ENCODE measurements at places on chromosomes 11 and 22.

DNA sequence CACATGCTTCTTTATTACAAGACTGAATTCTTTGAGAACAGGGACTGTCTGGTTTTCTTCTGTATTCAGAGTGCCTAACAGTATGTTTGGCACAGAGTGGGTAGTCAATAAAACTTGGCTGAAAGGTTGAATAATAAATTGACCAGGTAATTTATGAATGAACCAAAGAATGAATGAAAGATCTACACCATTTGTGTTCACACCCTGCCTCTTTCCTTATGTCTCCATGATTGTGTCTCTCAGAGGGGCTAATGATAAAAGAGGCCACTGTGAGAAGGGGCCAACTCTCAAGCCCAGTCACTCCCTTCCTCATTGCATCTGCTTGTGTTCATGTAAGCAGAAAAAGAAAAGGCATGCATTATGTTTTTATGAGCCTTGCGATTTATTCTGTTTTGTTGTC is 569.7 kb upstream of the TENM4 start:
- DNase-seq, result no peak
- no peaks in the 10 kb centered on the region for H3K27me3 ChIP-seq
- H3K4me1 ChIP-seq, result peaks cover 2% of the 10 kb centered on the region
- no peak overlapping the region for H3K27ac ChIP-seq
- H3K4me3 ChIP-seq, result no peak overlapping the region

- H3K4me3 ChIP-seq, result no peak overlapping the region
- DNase-seq, result no peak
- no peaks in the 10 kb centered on the region for H3K36me3 ChIP-seq
- no peak overlapping the region for H3K27ac ChIP-seq
- H3K27me3 ChIP-seq, result peaks cover 33% of the 10 kb centered on the region
Observed at GRCh38 chr11:45674481-45675190, 9.2 kb upstream of the CHST1 start.

DNA sequence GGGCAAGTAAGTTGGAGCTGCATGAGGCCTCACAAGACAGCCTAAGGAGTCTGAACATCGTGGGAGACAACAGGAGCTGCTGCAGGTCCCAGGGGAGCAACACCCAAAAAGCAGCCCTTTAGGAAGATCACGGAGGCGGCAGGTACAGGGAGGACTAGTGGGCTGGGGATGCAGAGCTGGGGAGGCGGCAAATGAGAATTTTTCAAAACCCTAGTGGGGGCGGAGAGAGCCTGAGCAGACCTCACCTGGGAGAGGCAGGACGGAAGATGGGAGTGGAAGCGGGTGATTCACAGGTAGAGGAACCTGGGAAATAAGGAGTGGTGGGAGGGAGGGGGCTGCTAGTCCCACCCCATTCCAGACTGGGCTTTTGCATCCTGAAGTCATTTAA is 42.1 kb downstream of the DKK3 start:
- no peaks in the 10 kb centered on the region for H3K27me3 ChIP-seq
- no peak for DNase-seq
- peaks cover 7% of the 10 kb centered on the region for H3K4me1 ChIP-seq
- H3K36me3 ChIP-seq, result peaks cover 10% of the 10 kb centered on the region
- H3K4me3 ChIP-seq, result no peak overlapping the region

DNA sequence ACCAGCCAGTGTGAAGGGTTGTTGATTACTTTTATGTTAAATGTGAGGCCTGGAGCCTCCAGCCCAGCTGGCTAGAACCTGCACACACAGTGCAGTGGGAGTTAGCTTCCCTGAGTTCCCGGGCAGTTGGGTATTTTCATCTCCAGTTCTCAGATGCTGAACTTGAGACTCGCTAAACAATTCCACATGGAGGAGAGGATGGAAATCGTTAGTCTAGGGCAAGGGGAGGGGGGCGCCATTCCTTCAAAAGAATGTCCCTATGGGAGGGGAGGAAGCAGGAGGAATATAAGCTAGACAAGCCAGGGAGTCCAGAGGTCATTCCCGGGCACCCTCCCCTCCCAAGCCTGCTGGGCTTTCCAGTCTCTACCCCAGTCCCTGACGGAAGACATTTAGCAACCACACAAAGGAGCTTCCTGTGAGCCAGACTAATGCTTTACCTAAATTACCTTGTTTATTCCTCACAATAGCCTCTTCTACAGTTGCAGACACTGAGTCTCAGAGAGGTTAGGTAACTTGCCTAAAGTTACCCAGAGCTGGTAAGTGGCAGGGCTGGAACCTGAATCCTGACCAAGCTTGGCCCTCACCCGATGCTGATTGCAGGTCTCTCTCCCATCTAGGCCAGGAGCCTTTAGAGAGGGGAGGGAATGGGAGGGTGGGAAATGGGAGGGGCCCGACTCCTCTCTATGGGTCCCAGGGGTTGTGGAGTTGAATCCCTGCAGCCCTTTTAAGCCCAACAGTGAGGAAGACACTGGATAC is 1.9 kb upstream of the TSKU start:
- DNase-seq, result no peak
- H3K36me3 ChIP-seq, result no peaks in the 10 kb centered on the region
- H3K4me1 ChIP-seq, result peaks cover 16% of the 10 kb centered on the region
